ENCODE measurements at places on chromosomes 2 and 18. TPM values are rescaled to one million over a fixed set of nuclear protein-coding genes. Genes with fewer than 3 reads are reported as not detected.

- DNase-seq = no peak
- peaks cover 10% of the 10 kb centered on the region for H3K4me1 ChIP-seq
- peaks cover 3% of the 10 kb centered on the region for H3K27me3 ChIP-seq
- no peaks in the 10 kb centered on the region for H3K36me3 ChIP-seq
- peak overlapping the region; percentile 99 for H3K27ac ChIP-seq
These were observed 526 bp downstream of the COX7A2L start for GRCh38 chr2:42360493-42360889.

- no peak for DNase-seq
- H3K27me3 ChIP-seq = no peaks in the 10 kb centered on the region
- H3K27ac ChIP-seq = no peak overlapping the region
- no peaks in the 10 kb centered on the region for H3K36me3 ChIP-seq
These were observed 89.9 kb upstream of the EFEMP1 start for GRCh38 chr2:56013475-56013874.

DNA sequence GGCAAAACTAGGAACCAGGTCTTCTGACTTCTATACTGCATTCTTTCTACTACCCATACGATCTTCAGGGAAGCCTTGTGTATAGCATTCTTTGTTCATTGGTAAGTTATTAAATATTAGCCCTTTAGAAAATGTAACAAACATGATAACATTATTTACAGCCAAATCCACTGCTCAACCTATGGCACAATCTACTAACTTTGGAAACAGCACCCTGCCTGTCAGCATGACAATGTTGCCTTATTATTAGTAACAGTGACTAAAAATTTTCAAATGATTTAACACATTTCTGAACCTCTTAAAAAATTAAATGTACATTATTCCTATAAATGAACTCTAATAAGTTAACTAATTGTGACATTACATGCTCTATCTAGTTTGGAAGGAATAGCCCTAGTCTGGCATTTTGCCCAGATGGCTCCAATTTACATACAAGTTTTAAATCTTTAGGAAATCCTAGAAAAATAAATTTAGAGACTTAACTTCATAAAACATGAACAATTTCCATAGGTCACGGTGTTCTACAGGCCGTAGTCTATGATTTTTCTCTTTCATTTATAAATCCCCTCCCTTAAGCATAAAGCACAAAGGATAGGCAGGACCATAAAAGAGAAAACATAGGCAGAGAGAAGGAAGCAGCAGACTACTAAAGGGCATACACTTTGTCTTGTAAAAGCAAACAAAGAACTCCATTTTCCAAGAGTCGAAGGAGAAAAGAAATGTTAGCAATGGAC lies 33.7 kb downstream of the YES1 start:
- no peak overlapping the region for H3K27ac ChIP-seq
- no peak for DNase-seq
- no peaks in the 10 kb centered on the region for H3K27me3 ChIP-seq
- H3K4me1 ChIP-seq = no peaks in the 10 kb centered on the region

The MSH6 gene
- 55.0 TPM for total RNA-seq

The MSTN gene
- not detected for total RNA-seq

GRCh38 chr18:63363951-63364350 lies 3.1 kb downstream of the KDSR start:
- no peak for DNase-seq
- H3K4me1 ChIP-seq = peaks cover 6% of the 10 kb centered on the region
- H3K27me3 ChIP-seq = no peaks in the 10 kb centered on the region
- H3K36me3 ChIP-seq = peaks cover 18% of the 10 kb centered on the region

DNA sequence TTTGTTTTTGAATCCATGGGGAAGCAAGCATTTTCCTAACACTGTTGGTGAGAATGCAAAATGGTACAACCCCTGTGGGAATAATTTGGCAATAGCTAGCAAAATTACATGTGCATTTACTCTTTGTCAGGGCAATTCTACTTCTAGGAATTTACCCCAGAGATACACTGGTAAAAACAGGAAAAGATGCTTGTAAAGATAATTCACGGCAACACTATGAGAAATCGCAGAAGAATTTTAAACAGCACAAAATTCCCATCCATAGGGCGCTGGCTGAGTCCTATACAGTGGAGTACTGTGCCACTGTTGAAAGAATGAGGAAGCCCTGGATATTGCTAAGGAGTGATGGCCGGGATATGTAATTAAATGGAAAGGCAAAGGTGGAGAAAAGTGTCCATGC lies 75.8 kb downstream of the DGKD start:
- no peak overlapping the region for H3K4me3 ChIP-seq
- DNase-seq = peak; percentile 20
- no peaks in the 10 kb centered on the region for H3K36me3 ChIP-seq
- H3K27me3 ChIP-seq = no peaks in the 10 kb centered on the region
- H3K4me1 ChIP-seq = peaks cover 4% of the 10 kb centered on the region

GRCh38 chr18:1498216-1498615 lies 593.5 kb downstream of the ADCYAP1 start:
- peak; percentile 14 for DNase-seq
- no peak overlapping the region for H3K4me3 ChIP-seq
- no peaks in the 10 kb centered on the region for H3K4me1 ChIP-seq

GRCh38 chr2:37779139-37779538 lies 107.7 kb upstream of the CDC42EP3 start:
- no peaks in the 10 kb centered on the region for H3K36me3 ChIP-seq
- no peaks in the 10 kb centered on the region for H3K27me3 ChIP-seq
- H3K4me1 ChIP-seq = peaks cover 76% of the 10 kb centered on the region

GRCh38 chr2:224098481-224099230 lies 59.6 kb upstream of the SERPINE2 start:
- H3K27me3 ChIP-seq = no peaks in the 10 kb centered on the region
- no peak overlapping the region for H3K27ac ChIP-seq
- H3K4me1 ChIP-seq = peaks cover 14% of the 10 kb centered on the region
- H3K4me3 ChIP-seq = no peak overlapping the region
- H3K36me3 ChIP-seq = no peaks in the 10 kb centered on the region
- no peak for DNase-seq

The BCL2 gene
- 1.0 TPM for total RNA-seq

DNA sequence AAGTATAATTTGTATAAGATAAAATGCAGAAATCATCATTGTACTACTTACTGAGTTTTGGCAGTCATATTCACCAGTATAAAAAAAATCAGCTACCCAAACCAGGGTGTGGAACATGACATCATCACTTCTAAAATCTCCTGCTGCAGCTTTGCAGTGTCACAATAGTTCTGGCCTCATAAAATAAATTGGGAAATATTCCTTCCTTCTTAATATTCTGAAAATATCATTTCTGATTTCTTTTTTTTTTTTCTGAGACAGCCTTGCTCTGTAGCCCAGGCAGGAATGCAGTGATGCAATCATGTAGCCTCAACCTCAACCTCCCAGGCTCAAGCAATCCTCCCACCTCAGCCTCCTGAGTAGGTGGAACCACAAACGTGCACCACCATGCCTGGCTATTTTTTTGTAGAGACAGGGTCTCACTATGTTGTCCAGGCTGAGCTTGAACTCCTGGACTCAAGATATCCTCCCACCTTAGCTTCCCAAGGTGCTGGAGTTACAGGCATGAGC lies 101.4 kb downstream of the TMEM18 start:
- H3K27me3 ChIP-seq = no peaks in the 10 kb centered on the region
- H3K4me3 ChIP-seq = no peak overlapping the region
- no peak overlapping the region for H3K27ac ChIP-seq
- H3K36me3 ChIP-seq = no peaks in the 10 kb centered on the region

- no peaks in the 10 kb centered on the region for H3K4me1 ChIP-seq
- no peak for DNase-seq
- no peaks in the 10 kb centered on the region for H3K36me3 ChIP-seq
- peaks cover 19% of the 10 kb centered on the region for H3K27me3 ChIP-seq
These were observed 1.3 kb downstream of the RTP5 start for GRCh38 chr2:241870611-241871537.

The PLA2R1 gene
- total RNA-seq = 10.5 TPM

The UGT1A8 gene
- not detected for total RNA-seq

- peaks cover 21% of the 10 kb centered on the region for H3K4me1 ChIP-seq
- H3K27ac ChIP-seq = peak overlapping the region; percentile 34
- no peaks in the 10 kb centered on the region for H3K27me3 ChIP-seq
- DNase-seq = no peak
- no peaks in the 10 kb centered on the region for H3K36me3 ChIP-seq
These were observed 4.7 kb downstream of the PHLPP1 start for GRCh38 chr18:62720048-62720447.

The CHRNA1 gene
- total RNA-seq = 3.7 TPM

- no peak for DNase-seq
- H3K27me3 ChIP-seq = no peaks in the 10 kb centered on the region
- no peaks in the 10 kb centered on the region for H3K4me1 ChIP-seq
- H3K36me3 ChIP-seq = no peaks in the 10 kb centered on the region
- H3K27ac ChIP-seq = no peak overlapping the region
- H3K4me3 ChIP-seq = no peak overlapping the region
These were observed 97.0 kb downstream of the NEB start for GRCh38 chr2:151637271-151637781.

The PDE1A gene
- total RNA-seq = 0.32 TPM

GRCh38 chr2:42754021-42754775 lies 9.7 kb downstream of the OXER1 start:
- H3K4me3 ChIP-seq = no peak overlapping the region
- no peaks in the 10 kb centered on the region for H3K36me3 ChIP-seq
- H3K4me1 ChIP-seq = no peaks in the 10 kb centered on the region
- DNase-seq = peak; percentile 26
- no peak overlapping the region for H3K27ac ChIP-seq

- H3K27me3 ChIP-seq = no peaks in the 10 kb centered on the region
- no peaks in the 10 kb centered on the region for H3K36me3 ChIP-seq
- no peaks in the 10 kb centered on the region for H3K4me1 ChIP-seq
- H3K4me3 ChIP-seq = no peak overlapping the region
These were observed 16.5 kb downstream of the ARL4C start for GRCh38 chr2:234480337-234480736.

Data from astrocyte (in vitro differentiated cells and primary cell).